ENCODE measurements at places on chromosomes 12 and 14. TPM values are rescaled to one million over a fixed set of nuclear protein-coding genes. Genes with fewer than 3 reads are reported as not detected.

The GPR132 gene
- total RNA-seq: 1.4 TPM

The PUS1 gene
- 13.5 TPM for total RNA-seq

The P2RX7 gene
- 2.5 TPM for total RNA-seq

The SDR9C7 gene
- not detected for total RNA-seq

The ZNF740 gene
- total RNA-seq: 9.4 TPM

The SLC2A14 gene
- total RNA-seq: not detected

The SNRPF gene
- total RNA-seq: 8.1 TPM

The KTN1 gene
- total RNA-seq: 73.6 TPM

The P2RX2 gene
- not detected for total RNA-seq

The SLC7A7 gene
- total RNA-seq: 14.2 TPM

The FKBP3 gene
- total RNA-seq: 42.5 TPM

The FIGNL2 gene
- total RNA-seq: not detected

The LGALS3 gene
- 695 TPM for total RNA-seq

The GPR137C gene
- total RNA-seq: 0.58 TPM

The KDM5A gene
- 37.8 TPM for total RNA-seq

The TAS2R46 gene
- total RNA-seq: not detected
